ENCODE measurements at places on chromosomes 6 and 20. TPM values are rescaled to one million over a fixed set of nuclear protein-coding genes. Genes with fewer than 3 reads are reported as not detected.

- no peaks in the 10 kb centered on the region for H3K4me1 ChIP-seq
- H3K4me3 ChIP-seq, result no peak overlapping the region
- H3K27ac ChIP-seq, result no peak overlapping the region
Measured at GRCh38 chr6:130303431-130303830, 62.4 kb upstream of the TMEM200A start.

PDE7B gene
- 11.6 TPM for polyA plus RNA-seq

DNA sequence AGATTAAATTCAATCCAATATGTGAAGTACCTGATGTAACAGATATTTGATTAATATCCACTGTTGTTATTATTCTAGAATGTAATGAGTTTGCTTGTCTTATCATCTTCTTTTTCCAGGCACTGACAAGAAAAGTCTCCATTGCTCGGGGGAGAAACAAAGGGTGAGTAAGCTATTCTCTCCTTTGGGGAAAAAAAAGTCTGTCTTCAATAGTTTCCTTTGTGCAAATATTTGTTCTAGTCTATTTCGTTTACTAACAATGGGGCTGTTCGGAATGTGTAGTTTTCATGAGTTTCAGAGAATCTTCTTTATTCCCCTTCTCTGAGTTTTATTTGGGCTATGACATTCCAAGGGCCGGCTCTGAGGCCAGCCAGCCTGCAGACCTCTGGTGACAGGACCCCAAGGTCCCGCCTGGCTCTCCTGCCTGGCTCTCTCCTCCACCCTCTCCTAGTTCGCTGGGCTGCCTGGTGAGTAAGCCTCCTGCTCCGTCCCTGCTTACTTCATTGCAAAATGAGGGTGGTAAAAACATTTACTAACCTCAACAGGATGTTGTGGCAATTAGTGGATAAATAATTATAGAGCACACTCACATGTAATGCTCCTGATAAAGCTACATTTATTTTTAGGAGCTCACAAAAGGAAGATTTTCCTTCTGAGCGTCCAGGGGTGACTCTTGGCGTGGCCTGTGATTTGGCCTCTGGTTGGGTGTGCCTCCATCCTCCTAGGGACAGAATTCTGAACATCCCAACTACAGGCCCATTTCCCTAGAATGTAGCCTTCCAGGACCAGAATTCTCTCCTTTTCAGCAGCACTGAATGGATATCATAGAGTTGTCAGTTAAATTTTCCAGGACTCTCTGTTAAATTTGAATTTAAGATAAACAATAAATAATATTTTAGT is 43.1 kb upstream of the SNX9 start:
- H3K4me1 ChIP-seq, result no peaks in the 10 kb centered on the region
- H3K4me3 ChIP-seq, result no peak overlapping the region
- no peaks in the 10 kb centered on the region for H3K27me3 ChIP-seq
- no peak for DNase-seq
- no peaks in the 10 kb centered on the region for H3K36me3 ChIP-seq

PRPH2 gene
- 2.0 TPM for polyA plus RNA-seq

CARMIL1 gene
- polyA plus RNA-seq, result 13.3 TPM

Measured in ovary (tissue), 10 donors.